EH (cell line): ENCODE measurements at places on chromosomes 11 and 22.

- DNase-seq, result no peak
These were observed 10.2 kb downstream of the MS4A10 start for GRCh38 chr11:60795291-60795690.

- DNase-seq, result no peak
These were observed 21.3 kb upstream of the PANX1 start for GRCh38 chr11:94107363-94107762.

- DNase-seq, result no peak
These were observed 10.0 kb upstream of the TREH start for GRCh38 chr11:118689503-118689851.

DNA sequence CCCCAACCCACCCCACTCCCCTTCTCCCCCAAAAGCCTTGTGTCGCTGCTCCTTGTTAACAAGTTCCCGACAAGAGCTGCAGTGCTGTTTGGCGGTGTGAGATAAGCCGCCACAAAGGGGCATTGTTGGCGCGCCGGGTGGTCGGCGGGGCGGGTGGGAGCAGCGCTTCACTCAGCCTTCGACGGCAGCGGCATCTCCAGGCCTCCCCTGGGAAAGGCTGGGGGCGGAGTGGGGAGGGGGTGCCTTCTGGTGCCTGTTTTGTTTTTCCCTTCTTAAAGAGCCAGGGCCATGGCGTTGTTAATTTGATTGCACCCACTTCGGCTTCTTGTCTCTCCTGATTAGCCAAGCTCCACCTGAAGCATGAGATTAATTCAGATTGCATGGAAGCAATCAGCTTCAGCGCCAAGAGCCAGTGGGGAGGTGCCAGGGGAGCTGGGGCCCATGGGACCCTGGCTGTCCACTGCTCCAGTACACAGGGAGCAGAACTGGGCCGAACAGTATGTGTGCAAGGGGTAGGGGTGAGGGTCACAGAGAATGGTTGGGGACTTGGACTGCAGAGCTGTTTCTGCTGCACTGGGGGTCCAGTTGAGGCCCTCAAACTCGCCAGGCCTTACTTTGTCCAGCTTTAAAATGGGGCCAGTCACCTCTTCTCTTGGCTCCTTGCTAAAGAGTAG, 165.1 kb downstream of the CEP164 start:
- no peak for DNase-seq

- no peak for DNase-seq
These were observed 90.5 kb downstream of the PDE2A start for GRCh38 chr11:72583616-72584292.

DNA sequence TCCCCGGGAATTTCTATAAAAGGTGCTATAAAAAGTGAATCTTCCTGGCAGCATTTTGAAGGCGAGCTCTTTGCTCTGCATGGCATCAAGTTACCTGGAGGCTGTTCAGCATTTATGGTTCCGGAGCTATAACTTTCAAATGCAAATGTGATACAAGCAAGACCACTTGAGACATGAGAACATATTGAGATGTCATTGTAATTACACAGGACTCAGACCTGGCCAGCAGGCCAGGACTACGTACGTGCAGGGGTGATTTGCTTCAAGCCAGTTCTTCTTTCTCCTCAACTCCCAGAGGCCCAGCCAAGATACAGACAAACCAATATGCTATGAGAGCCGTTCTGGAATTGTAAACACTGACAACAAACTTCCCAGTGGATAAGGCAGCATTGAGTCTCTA, 227.4 kb upstream of the FAT3 start:
- DNase-seq, result no peak

- peak; percentile 70 for DNase-seq
These were observed 229.6 kb downstream of the DYNC2H1 start for GRCh38 chr11:103338621-103339484.

DNA sequence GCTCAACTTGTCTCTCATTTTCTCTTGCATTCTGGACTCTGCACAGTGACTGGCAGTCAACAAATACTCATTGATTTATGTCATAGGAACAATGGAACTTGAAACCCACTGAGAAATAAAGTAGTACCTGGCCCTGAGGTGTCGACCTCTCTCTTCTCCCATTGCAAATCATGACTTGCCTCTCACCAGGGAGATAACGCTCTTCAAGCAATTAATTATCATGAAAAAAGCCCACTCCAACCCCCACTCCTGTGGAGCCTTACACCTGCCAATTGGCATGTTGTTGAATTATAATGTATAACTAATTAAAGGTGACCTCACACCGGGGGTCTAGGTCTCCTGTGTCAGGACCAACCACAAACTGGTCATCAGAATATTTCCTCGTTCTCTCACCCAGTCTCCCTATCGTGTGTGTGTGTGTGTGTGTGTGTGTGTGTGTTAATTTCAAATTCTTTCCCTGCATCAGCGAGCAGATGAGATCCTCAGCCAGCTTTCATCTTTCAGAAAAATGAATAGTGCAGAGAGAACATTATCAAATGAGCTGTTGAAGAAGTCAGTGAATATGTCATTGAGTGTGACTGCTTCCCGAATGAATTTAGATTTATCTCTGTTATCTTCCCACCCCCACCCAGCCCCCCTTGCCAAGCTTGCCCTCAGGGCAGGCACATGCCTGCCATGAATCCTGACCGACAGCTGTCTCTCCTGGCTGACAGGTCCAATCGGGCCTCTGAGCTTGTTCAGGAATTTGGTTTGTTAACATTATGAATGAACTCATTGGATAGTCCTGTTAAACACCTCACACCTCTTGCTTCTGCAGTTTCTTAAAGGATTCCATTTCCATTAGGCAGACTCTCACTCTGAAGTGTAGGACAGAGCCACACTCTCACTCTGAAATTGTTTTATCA, 357.4 kb downstream of the INSC start:
- DNase-seq, result no peak

DNA sequence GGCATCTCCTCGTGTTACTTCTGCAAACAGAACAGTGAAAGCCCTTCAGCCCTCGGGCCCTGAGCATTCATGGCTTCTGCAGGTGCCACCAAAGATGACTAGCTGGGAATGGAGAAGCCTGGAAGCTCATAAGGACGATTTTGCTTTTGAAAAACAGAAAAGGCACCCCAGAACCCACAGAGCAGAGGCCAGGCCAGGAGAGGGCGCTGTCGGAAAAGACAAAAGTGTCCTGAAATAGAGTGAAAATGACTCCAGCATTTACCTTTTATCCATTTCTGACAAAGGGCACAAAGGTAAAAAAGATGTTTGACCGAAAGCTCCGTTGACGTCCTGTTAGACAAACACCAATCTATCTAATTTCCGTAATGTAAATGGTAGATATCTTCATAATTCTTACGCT, 37.6 kb downstream of the ZNF195 start:
- DNase-seq, result no peak

GRCh38 chr22:39527481-39527961, 5.0 kb downstream of the RPS19BP1 start:
- peak; percentile 15 for DNase-seq

DNA sequence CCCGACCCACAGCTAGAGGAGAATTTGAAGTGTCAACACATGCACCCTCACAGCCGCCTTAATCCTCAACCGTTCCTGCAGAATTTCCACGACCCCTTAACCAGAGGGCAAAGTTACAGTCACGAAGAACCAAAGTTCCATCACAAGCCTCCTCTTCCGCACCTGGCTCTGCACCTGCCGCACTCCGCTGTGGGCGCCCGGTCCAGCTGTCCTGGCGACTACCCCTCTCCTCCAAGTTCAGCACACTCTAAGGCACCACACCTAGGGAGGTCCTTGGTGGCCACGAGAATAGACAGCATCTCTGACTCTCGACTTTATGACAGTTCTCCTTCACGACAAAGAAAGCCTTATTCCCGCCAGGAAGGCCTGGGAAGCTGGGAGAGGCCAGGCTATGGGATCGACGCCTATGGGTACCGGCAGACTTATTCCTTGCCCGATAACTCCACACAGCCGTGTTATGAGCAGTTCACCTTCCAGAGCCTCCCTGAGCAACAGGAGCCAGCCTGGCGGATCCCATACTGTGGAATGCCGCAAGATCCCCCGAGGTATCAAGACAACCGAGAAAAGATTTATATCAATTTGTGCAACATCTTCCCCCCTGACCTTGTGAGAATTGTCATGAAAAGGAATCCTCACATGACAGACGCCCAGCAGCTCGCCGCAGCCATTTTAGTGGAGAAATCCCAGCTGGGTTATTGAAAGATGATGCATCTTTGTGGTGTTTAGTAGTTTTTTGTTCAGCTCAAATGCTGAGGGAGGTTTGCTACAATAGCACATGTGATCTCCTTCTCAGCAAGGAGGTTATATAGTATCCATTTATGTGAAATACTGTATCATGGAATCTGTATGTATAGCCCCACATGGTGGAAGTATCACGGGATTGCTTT, 72.1 kb downstream of the ZC3H12C start:
- DNase-seq, result no peak

- DNase-seq, result peak; percentile 72
These were observed 25.1 kb upstream of the RELT start for GRCh38 chr11:73350908-73351636.

- DNase-seq, result no peak
These were observed 81.8 kb downstream of the KCNC1 start for GRCh38 chr11:17816232-17816931.

DNA sequence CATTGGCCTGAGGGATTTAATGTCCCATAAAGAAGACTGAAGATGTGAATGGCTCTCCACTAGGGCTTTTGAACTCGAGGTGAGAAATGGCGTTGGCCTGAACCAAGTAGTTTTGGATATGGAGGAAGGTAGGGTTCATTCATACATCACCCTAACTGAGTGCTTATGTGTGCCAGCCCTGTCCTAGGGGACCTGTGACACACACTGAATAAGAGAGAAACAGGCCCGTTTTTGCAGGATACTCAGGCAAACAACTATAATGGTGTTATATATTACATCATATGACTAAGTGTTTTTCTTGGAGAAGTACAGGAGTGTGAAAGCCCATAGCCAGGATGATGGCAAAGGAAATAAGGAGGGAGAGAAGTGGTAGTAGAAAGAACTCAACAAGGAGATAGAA, 368.1 kb downstream of the TMEM135 start:
- DNase-seq, result no peak

DNA sequence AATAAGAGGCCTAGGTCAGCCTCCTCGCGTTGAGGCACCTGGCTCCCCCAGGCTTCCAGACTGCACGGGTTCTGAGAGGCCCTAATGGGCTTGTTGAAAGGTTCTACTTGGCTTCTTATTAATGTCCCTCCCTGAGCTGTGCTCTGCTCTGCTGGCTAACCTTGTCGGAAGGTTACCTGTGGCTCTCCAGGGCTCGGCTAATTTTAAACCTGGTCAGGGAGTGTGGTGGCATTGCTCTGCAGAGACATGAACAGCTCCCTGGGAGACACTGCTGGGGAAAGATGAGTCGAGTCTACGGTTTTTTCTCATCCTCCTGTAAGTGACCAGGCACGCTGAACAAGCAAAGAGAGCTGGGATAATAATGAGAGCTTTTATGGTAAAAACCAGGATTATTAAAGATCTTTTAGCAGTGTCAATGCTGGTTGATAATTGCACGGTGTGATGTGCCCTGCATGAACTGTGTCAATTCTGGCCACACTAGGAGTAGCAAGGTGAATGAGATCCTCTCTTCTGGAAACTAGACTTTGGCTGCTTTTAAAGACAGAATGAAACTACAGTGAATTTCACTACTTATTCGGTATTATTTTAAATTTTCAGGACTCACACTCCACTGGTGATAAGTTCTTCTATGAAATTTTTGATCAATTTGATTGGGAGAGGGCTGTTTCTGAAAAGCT, 70.7 kb downstream of the TEAD1 start:
- peak; percentile 39 for DNase-seq

GRCh38 chr11:76025068-76025467, 181.2 kb downstream of the WNT11 start:
- peak; percentile 93 for DNase-seq

- peak; percentile 37 for DNase-seq
These were observed 12.7 kb upstream of the TMEM218 start for GRCh38 chr11:125123947-125124617.

DNA sequence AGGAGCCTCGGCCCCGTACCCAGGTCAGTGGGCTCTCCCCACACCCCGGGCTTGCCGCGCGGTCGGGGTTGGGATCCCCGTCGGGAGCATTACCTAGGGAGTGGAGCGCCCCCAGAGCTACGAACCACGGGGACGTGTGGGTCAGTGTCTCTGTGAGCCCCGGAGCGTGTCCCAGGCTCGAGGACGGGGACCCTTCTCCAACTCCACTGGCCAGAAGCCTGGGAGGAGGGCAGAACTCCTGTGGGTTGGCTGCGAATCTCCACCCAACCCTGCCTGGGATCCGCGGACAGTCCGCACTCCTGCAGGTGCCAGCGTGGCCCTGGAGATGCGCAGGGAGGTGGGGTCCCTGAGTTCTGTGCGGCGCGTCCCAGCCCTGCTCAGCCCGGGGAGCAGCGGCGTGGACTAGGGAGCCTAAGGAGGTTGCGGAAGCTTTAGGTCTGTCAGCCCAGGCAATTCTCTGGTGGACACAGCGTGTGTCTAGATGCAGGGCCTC, 346 bp downstream of the PPFIBP2 start:
- no peak for DNase-seq

- DNase-seq, result peak; percentile 88
These were observed 151.8 kb upstream of the TIMP3 start for GRCh38 chr22:32649515-32650200.

DNA sequence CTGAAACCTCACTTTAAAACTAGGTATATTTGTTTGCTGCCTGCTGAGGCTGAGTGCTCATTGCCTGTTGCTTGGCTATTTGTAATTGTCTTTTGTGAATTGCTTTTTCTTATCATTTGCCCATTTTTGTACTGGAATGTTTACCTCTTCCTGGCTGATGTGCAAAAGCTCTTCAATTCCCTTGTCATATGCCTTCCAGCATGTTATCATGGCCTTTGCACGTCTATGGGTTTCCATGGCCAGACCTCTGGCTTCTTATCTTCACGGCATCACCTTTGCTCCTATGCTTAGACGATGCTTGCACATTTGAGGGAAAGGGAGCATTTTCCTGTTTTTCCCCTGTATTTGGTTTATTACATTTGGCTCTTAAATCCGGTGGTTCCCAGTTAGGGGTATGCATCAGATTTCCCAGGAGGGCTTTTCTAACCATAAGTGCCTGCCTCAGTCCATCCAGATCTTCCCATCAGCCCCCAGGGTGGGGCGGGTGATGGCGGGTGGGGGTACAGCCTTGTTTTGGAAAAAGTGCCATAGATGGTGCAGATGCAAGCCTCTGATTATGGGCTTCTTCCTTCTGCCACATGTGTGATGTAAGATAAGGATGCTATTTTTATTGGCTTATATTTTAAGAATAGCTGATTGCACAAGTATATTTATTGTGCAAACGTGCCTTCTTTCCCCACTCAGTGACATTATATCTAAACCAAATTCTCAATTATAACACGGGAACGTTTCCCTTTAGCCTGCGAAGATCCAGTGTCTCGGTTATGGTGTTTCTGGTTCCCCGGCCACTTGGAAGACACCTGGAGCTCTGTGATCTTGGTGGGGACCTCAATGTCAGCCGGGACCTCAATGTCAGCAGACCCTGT, 70.6 kb upstream of the SEPTIN5 start:
- DNase-seq, result peak; percentile 42

DNA sequence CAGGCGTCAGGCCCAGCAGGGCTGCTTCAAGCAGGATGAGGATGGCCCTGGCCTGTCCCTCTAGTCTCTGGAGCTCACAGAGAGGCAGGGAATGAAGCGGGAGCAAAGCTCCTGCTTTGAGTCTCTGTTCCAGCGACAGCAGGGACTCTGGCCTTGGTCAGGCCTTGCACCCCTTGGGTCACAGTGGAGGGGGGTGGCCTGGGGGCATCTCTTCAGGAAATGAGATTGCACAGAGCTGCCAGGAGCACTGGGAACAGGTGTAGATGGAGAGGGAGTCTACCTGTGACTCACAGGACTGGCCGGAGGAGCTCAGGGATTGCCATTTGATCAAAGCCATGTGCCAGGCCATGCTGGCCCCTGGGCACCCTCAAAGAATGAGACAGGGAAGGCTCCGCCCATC, 1.6 kb downstream of the ANO1 start:
- no peak for DNase-seq
